Regular cardiac myocyte (primary cell): ENCODE measurements at places on chromosomes 5 and 9. TPM values are rescaled to one million over a fixed set of nuclear protein-coding genes. Genes with fewer than 3 reads are reported as not detected.

CARD9 gene
- total RNA-seq, result 0.56 and 4.6 TPM in 2 replicates

PPP3R2 gene
- total RNA-seq, result not detected in 2 replicates

ANKRD34B gene
- total RNA-seq, result not detected in 2 replicates

SPATA31C2 gene
- total RNA-seq, result not detected in 2 replicates

ACOT12 gene
- total RNA-seq, result under 0.01 TPM in 2 replicates

ADAMTSL2 gene
- total RNA-seq, result 1.2 and 2.8 TPM in 2 replicates

JAKMIP2 gene
- total RNA-seq, result under 0.01 TPM in 2 replicates

PKD2L2 gene
- 0.38 TPM in 1 of 2 replicates, not detected in the other for total RNA-seq

CYSRT1 gene
- under 0.01 and 0.19 TPM in 2 replicates for total RNA-seq

HTR4 gene
- total RNA-seq, result not detected in 2 replicates

OLFM1 gene
- total RNA-seq, result 1.2 and 5.1 TPM in 2 replicates

OTP gene
- not detected in 2 replicates for total RNA-seq

SEMA6A gene
- 0.19 and 0.28 TPM in 2 replicates for total RNA-seq

IL13 gene
- not detected in 2 replicates for total RNA-seq

MED27 gene
- total RNA-seq, result 8.7 and 31.4 TPM in 2 replicates

PTRH1 gene
- 17.8 and 32.0 TPM in 2 replicates for total RNA-seq

C1QTNF2 gene
- total RNA-seq, result 0.28 and 0.58 TPM in 2 replicates

KIF12 gene
- under 0.01 and 0.38 TPM in 2 replicates for total RNA-seq

SLCO4C1 gene
- total RNA-seq, result under 0.01 TPM in 2 replicates

SURF2 gene
- total RNA-seq, result 10.1 and 26.1 TPM in 2 replicates

ATOSB gene
- total RNA-seq, result 25.4 and 26.8 TPM in 2 replicates

CCDC171 gene
- total RNA-seq, result 1.5 and 2.8 TPM in 2 replicates

TNC gene
- total RNA-seq, result 35.2 and 51.6 TPM in 2 replicates

PCDHB15 gene
- total RNA-seq, result 0.38 and 1.4 TPM in 2 replicates

GABBR2 gene
- total RNA-seq, result 0.56 and 8.8 TPM in 2 replicates

LHX3 gene
- under 0.01 TPM in 1 of 2 replicates, not detected in the other for total RNA-seq

GFI1B gene
- not detected in 2 replicates for total RNA-seq

BARHL1 gene
- not detected in 2 replicates for total RNA-seq

PCSK5 gene
- 3.3 and 17.8 TPM in 2 replicates for total RNA-seq

PCDHGC4 gene
- 0.77 and 1.1 TPM in 2 replicates for total RNA-seq

ADGRD2 gene
- not detected in 2 replicates for total RNA-seq

PCDHGA8 gene
- 1.3 and 2.8 TPM in 2 replicates for total RNA-seq

PCDHAC2 gene
- 0.19 and 1.4 TPM in 2 replicates for total RNA-seq

SPINK4 gene
- not detected in 2 replicates for total RNA-seq

RALGPS1 gene
- total RNA-seq, result 1.2 and 3.1 TPM in 2 replicates

SPARC gene
- total RNA-seq, result 869 and 1,649 TPM in 2 replicates

MLANA gene
- not detected in 2 replicates for total RNA-seq

AQP7 gene
- 0.19 TPM in 1 of 2 replicates, not detected in the other for total RNA-seq

SGTB gene
- total RNA-seq, result 20.6 and 33.0 TPM in 2 replicates

OBP2B gene
- not detected in 2 replicates for total RNA-seq

PCDH1 gene
- 0.77 and 2.3 TPM in 2 replicates for total RNA-seq

RFX3 gene
- total RNA-seq, result 2.7 and 2.8 TPM in 2 replicates

GHR gene
- total RNA-seq, result 1.9 and 2.8 TPM in 2 replicates

LIX1 gene
- not detected in 2 replicates for total RNA-seq

PCDHGA12 gene
- total RNA-seq, result 6.7 and 14.7 TPM in 2 replicates

AGXT2 gene
- not detected in 2 replicates for total RNA-seq

LRRC19 gene
- total RNA-seq, result not detected in 2 replicates
